DMS153 (cell line): ENCODE measurements at places on chromosomes 16 and 17.

- no peak for DNase-seq
Observed at GRCh38 chr17:19464031-19465026, 53.3 kb downstream of the RNF112 start.

DNA sequence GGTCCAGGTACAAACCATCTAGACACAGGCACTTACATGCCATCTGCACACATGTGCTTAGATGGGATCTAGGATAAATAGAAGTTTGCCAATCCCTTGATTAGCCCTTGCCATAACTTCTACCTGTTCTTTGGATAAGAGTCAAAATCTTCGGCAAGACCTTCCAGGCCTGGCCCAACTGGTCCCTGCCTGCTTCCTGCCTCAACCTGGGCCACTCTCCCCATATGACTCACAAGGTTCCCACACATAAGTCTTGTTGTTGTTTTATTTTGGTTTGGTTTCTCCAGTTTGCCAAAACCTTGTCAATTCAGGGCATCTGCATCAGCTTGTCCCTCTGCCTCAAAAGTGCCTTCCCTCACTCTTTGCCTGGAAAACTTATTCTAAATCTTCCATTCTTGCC, 95.3 kb upstream of the XYLT1 start:
- DNase-seq, result no peak

GRCh38 chr16:1590930-1591705, 20.8 kb downstream of the IFT140 start:
- DNase-seq, result no peak

- no peak for DNase-seq
Observed at GRCh38 chr17:39429600-39429999, 21.5 kb downstream of the MED1 start.

DNA sequence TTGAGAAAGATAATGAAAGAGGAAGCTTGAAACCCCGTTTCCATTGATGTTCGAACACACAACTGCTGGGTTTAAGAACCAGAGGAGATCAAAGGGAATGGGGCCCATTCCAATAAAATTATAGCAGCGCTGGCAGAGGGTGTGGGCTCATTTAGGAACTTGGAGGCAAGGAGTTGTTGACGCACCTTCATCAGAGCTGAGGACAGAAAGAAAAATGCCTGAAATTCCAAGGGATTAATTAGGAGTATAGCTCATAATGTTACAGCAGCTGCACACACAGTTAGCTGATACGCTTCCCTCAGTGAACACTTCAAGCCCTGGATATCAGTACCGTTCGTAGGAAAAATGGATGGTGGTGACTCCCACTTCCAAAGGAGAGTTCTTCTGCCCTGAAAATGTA, 127.2 kb downstream of the AXIN2 start:
- DNase-seq, result no peak

- DNase-seq, result no peak
Observed at GRCh38 chr17:5097101-5097834, 14.4 kb downstream of the ZNF232 start.

- DNase-seq, result no peak
Observed at GRCh38 chr17:70370816-70371215, 201.5 kb downstream of the KCNJ2 start.

DNA sequence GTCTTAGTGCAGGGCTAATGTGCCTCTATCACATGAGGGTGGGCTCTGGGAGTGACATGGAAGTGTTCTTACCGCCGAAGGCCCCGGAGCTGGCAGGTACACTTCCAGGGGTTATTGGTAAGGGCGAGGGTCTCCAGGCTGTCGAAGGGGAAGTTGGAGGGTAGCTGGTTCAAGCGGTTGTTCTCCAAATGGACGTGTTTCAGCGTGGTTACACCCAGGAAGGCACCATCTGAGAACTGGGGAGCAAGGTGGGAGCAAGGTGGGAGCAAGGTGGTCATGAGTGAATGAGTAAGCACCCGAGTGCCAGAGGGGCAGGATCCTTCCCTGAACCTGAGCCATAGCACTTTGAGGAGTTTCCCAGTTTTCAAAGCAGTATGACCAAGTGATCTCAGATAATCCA, 3.0 kb downstream of the CHAD start:
- no peak for DNase-seq

DNA sequence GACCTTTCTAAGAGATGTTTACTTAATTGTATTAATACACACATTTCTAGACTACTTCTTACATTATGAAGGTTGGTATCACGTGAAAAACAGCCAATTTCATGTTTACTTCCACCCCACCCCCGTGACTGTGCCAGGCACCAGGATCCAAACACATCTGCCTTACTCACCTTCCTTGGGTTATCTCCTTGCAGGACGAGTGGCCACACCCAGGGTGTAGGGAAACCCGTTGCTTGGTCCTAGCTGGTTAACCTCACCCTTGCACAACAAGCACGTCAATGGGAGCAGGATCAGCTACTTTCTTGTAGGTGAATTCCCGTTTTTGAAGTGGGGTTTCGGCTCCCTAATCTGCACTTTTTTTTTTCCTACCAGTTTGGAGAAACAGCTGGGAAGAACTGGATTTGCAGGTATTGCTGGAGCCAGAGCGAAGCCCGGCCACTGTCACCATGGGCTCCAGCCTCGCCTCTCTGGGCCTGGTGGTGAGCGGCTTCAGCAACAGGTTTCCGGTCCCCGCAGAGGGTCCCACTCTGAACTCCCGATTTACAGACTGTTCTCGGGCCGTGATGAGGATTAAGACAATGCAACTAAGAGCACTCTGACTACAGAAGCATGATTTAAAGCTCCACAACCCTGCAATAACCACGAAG, 2.1 kb upstream of the UBB start:
- no peak for DNase-seq

GRCh38 chr16:75931043-75931442, 204.8 kb upstream of the CPHXL start:
- no peak for DNase-seq

- DNase-seq, result no peak
Observed at GRCh38 chr17:33080091-33080490, 88.4 kb downstream of the SPACA3 start.

DNA sequence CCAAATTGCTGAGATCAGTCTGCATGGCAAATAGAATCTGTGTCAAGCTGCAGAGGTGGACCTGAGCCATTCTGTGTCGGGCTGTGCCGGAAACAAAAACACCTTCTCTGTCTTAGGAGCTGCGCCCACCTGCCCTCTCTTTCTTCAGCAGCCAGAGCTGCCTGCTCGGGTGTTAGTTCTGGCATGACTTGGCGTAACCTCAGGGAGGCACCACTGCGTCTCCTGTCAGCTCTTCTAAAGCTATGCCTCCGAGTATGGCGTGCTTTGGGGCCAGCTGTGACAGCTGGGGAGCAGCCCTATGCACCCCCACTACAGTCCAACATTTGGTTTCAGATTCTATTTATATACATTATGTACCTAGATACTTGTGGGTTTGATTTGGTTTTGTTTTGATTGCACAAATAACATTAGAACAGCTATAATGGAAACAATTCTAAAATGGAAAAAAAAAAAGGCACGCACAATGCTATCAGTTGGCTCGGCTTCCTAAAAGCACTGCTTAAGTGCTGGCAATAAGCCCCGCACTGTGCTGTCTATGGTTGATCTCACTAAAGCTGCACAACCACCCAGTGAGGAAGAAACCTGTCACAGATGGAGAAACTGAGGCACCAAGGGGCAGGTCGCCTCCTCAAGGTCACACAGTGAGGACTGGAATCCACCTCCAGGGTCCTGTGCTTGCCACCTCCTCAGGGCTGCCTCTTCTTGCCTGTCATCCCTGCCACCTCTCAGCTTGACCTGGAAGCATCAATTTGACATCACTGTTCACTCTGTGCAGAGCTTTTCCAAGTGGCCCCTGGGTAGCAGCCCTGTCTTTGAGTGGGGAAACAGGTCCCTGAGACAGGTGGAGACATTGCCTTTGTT, 18.7 kb upstream of the ADGRG1 start:
- peak; percentile 49 for DNase-seq

GRCh38 chr17:63015824-63016223, 49.8 kb downstream of the TANC2 start:
- DNase-seq, result no peak

- no peak for DNase-seq
Observed at GRCh38 chr16:8996891-8997290, 33.2 kb upstream of the USP7 start.

- DNase-seq, result no peak
Observed at GRCh38 chr16:7452090-7452489, 119.4 kb downstream of the RBFOX1 start.

DNA sequence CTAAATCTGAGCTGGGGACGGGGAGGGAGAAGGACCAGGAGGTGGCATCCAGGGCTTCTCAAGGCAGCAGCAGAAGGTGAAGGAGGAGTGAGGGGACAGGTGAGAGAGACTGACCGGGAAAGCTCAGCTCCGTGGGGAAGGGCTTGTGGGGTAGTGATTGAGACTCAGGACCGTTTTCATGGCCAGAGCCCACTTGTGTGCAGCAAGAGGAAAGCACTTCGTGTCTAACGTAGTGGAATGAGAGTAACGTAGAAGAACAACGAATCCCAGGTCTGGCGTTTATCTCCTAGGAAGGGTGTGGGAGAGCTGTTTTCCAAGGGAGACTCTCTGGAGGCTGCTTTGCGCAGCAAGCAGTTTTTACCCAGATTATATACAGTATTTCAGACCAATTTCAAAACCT, 1.3 kb upstream of the CDH3 start:
- DNase-seq, result no peak

- DNase-seq, result no peak
Observed at GRCh38 chr17:82447876-82448275, 2.7 kb downstream of the CYBC1 start.

GRCh38 chr16:1134776-1135458, 18.0 kb upstream of the CACNA1H start:
- no peak for DNase-seq

DNA sequence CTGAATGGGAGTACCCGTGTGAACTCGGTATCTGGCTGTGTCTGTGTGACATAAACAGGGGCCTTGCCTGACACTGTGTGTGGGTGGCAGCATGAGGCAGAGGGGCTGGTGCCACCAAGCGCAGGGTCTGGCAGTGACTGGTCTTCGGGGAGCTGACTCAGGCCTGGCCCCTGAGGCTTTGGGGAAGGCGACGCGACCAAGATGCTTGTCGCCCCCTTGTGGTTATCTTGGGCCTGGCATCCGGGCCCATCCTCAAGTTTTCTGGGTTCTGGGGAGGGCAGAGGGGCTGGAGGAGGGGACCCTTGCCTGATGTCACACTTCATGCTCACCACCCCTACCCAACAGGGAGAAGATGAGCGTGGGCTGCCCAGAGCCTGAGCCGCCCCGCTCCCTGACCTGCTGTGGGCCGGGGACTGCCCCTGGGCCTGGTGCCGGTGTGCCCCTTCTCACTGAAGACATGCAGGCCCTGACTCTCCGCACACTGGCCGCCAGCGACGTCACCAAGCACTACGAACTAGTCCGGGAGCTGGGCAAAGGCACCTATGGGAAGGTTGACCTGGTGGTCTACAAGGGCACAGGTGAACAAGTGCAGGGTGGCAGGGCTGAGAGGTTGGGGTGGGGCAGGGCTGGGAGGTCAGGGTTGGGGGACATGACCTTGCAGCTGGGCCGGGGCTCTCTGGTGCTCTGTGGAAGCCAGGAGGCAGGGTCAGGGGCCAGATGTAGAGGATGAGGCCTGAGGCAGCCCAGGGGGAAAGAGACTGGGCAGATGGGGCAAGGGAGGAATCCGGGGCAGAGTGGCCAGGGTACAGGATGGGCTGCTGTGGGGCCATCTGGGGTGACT, 24.9 kb downstream of the SBK1 start:
- no peak for DNase-seq
